ENCODE measurements at places on chromosomes 13 and 19. TPM values are rescaled to one million over a fixed set of nuclear protein-coding genes. Genes with fewer than 3 reads are reported as not detected.

DNA sequence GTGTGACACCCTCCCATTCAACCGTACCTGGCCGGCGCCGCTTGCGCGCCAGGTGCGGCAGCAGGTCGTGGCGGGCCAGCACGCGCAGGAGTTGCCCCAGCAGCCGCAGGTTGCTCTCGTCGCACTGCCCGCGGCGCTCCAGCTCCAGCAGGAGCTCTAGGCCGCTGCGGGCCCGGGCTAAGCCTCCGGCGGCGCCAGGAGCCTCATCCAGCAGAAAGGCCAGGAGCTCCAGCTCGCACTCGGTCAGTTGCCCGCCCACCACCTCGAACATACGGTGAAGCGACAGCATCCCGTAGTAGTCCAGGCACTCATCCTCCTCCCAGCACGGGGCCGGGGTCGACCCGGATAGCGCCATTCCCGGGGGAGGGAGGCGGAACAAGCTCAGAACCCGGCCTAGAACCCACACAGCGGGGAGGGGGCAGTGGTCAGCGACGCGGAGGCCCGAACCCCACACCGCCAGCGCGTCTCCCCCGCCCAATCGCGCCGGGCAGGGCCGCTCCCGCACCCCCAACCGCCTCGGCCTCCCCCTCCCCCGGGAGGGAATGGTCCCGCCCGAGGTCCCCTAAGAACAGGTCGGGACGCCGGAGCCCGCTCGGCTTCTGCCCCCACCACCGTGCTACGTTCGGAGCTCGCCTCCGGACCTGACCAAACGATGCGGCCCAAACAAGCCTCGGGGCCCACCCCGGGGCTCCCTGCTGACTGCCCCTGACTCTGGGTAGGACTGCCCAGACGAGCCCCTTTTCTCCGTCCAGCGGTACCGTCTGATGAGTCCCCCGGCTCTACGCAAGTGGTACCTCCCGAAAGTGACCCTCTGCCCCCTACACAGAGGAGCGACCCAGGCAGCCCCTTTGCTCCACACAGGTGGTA, 591 bp downstream of the DEDD2 start:
- peak; percentile 27 for DNase-seq

GRCh38 chr13:43354153-43354945, 331.0 kb downstream of the DNAJC15 start:
- no peak for DNase-seq

GRCh38 chr13:63425131-63425530, 2009.5 kb upstream of the PCDH20 start:
- no peak for DNase-seq

GRCh38 chr19:31350033-31350692, 927 bp upstream of the TSHZ3 start:
- peak; percentile 32 for DNase-seq

CDC34 gene
- 45.8 TPM for total RNA-seq

CEACAM4 gene
- total RNA-seq: 1.5 TPM

KIR2DL3 gene
- 0.27 TPM for total RNA-seq

DNA sequence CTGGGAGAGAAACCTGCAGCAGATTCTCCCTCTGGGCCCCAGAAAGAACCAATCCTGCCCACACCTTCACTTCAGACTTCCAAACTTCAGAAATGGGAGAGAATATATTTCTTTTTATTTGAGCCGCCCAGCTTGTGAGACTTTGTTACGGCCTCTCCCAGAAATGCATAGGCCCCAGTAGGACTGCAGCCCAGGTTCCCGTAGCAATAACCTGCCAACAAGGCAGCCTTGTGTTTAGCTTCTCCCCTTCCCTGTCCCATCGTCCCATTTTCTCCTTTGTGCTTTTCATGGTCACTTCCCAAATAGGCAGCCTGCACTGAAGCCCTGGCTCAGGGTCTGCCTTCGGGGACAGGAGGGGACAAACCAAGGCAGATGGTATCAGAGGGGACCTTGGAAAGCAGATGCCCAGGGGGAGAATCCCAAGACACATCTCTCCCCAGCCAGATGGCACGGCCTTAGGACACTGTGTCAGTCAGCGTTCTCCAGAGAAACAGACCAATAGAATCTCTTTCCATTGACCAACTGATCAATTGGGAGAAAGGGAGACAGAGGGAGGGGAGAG, 3.7 kb upstream of the ARHGEF7 start:
- DNase-seq: no peak

EEF2 gene
- total RNA-seq: 2,674 TPM

GRCh38 chr19:1146412-1146699, 27.7 kb downstream of the SBNO2 start:
- DNase-seq: no peak

GRCh38 chr19:1650650-1651567, 1.5 kb downstream of the TCF3 start:
- peak; percentile 60 for DNase-seq

NR1H2 gene
- total RNA-seq: 284 TPM

ODAD3 gene
- total RNA-seq: not detected

MTMR6 gene
- total RNA-seq: 19.1 TPM

DNA sequence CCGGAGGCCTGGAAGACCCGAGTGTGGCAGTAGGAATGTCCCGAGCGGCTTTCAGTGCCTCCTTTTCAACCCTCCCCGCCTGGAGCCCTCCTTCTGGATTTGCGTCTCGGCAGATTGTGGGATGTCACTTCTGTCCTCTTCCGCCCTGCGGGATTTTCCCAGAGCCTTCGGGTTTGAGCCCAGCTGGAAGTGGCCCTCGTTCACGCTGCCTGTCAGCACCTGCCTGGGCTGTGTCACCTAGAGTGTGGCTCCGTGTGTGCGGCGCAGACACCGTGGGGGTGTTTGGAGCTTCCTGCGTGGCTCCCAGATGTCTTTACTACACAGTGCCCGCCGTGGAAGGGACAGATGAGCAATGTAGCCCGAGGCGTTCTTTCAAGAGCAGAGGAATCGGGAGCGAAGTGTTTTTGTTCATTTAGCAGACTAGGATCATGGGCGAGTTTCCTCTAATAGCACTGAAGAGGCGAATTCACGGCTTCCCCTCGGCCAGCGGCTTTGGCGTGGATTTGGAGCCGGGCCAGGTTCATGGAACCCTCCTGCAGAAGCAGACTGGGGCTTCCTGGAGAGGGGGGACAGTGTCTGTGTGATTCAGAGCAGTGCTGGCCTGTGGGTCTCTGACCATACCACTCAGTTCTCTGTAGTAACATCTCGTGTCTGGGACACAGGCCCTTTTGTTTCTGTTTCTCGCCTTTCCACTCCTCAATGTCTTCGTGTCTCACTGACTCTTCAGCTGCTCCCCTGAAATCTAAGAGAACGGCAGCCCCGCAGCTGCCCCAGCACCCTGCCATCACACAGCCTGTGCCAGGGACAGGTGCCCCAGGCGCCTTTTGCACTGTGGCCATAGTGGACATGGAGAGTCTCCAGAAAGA, 68.0 kb downstream of the KDM4B start:
- DNase-seq: no peak

TPTE2 gene
- 0.24 TPM for total RNA-seq

GRCh38 chr13:60467098-60467497, 70.1 kb downstream of the TDRD3 start:
- no peak for DNase-seq

DNA sequence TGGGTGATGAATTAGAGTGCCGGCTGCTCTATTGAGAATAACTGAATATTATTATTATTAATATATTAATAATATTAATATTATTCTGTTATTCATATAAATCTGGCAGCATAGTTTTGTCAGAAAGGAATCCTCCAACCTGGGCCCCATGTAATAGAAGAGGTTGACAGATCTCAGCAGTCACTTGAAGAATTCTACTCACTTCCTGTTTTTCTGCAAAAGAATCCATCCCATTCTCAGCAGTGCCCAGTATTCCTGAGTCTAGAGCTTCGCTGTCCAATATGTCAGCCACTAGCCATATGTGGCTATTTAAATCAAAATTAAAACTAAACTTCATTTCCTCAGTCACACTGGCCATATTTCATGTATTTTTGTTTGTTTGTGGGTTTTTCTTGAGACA, 72.4 kb upstream of the USPL1 start:
- no peak for DNase-seq

GRCh38 chr13:99357131-99357596, 50.0 kb upstream of the GPR183 start:
- DNase-seq: peak; percentile 52
